Stimulated activated CD8-positive, alpha-beta memory T cell treated with anti-CD3 and anti-CD28 coated beads, Interleukin-15, amount 100 ng/mL, for 24 hours (primary cell): ENCODE measurements at places on chromosomes 13 and 19.

- no peak for DNase-seq
Measured at GRCh38 chr19:40592170-40592569, 9.0 kb upstream of the LTBP4 start.

GRCh38 chr13:34747507-34747906 lies 194.6 kb upstream of the NBEA start:
- DNase-seq: no peak

- DNase-seq: no peak
Measured at GRCh38 chr13:27014406-27015359, 156.9 kb downstream of the USP12 start.

GRCh38 chr13:111168107-111168506 lies 53.0 kb downstream of the ARHGEF7 start:
- DNase-seq: no peak

GRCh38 chr19:34985249-34986022 lies 14.7 kb upstream of the GRAMD1A start:
- DNase-seq: no peak

- no peak for DNase-seq
Measured at GRCh38 chr13:100541897-100542825, 46.4 kb downstream of the GGACT start.

GRCh38 chr19:40613690-40614621 lies 12.8 kb downstream of the LTBP4 start:
- DNase-seq: peak; percentile 65

- DNase-seq: no peak
Measured at GRCh38 chr13:28495538-28496187, 735 bp upstream of the FLT1 start.

DNA sequence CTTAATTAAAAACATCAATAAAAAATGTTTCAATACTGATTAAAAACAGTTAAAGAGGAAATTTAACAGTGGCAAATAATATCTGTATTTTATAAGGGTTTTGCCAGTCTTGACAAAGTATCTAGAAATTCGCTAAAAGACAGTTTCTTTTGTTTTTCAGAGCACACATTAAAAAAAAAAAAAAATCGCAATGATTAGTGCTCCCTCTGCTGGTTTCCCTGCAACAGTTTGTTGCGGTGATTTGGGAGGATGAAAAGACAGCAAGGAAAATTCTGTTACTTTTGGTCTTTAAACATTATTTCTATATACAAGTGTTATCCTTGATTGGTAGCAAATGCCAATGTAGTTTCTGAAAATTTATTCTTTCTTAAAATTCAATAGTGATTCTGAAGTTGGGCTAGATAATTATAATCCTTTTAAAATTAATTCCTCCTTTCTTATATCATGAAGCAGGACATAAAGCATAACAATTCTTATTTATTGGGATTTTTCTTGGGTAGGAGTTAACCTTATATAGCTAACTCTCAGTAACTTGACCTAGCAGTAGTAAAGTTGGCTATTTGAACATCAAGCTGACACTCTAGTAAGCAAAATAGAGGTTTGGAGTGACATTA lies 23.1 kb upstream of the SPRY2 start:
- DNase-seq: no peak

DNA sequence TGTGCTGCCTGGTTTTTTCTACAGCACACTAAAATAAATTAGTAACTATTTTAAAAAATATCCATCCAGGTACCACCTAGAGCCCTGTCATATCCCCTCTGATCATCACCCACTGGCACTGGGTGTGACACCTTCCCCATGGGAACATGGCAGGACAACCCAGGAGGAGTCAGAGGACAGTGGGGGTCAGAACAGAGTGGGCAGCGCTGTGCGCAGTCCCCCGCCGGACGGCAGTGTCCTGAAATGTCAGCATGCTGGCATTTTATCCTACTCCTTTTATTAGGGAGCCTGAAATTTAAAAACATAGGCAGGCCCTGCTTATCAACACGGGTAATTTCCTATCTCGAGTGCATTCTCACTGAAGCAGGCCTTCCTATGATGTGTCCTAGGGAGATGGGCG lies 42.1 kb upstream of the GAS6 start:
- DNase-seq: no peak

- DNase-seq: no peak
Measured at GRCh38 chr13:78228940-78229339, 310.3 kb upstream of the EDNRB start.

DNA sequence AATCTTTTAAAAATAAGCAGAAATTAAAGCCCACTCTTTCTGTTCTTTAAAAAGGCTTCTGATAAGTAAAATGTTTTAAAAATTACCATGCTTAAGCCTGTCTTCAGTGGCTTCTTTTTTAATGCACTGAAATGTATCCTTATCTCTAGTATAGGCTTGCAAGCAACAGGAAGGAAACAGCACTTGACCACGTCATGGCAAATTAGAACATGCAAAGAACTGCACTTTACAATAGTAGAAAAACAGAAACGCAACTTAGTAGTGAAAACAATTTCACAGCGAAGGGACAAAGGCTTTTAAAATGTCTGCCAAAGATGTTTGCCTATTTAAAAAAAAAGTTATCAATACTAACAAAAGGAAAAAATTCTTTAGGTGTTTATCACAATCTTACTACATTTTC lies 36.3 kb downstream of the ELF1 start:
- DNase-seq: no peak

DNA sequence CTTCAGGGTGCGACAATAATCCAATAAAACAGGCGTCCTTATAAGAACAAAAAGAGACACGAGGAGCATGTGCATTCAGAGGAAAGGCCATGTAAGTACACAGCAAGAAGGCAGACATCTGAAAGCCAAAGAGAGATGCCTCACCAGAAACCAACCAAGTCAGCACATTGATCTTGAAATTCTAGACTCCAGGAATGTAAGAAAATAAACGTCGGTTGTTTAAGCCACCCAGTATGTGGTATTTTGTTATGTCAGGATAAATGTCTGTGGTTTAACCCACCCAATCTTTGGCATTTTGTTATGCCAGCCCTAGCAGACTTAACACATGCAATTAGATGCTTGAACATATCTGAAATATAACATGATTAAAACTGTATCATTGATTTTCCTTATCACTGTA lies 452.0 kb downstream of the SLITRK6 start:
- no peak for DNase-seq

DNA sequence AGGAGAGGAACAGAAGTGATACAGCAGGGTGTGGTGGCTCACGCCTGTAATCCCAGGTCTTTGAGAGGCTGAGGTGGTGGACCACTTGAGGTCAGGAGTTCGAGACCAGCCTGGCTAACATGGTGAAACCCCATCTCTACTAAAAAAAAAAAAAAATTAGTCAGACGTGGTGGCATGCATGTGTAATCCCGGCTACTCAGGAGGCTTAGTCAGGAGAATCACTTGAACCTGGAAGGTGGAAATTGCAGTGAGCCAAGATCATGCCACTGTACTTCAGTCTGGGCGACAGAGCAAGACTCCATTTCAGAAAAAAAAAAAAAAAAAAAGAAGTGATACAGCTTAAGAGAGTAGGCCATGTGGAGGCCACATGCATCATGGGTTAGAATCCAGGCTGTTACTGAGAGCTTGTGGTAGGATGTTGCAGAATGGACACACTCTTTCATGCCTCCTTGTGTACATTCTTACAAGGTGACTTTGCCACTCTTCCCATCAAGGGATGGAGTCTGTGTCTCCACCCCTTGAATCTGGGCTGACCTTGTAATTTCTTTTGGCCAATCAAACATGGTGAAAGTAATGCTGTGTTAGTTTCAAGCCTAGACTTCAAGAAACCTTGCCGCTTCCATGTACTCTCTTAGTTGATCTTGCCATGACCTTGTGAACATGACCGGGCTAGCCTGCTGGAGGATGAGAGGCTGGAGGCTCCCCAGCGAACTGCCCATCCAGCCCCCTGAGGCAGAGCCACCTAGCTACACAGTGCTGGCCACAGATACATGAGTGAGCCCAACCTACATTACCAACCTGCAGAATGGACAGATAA lies 12.3 kb downstream of the FAM187B start:
- no peak for DNase-seq

- no peak for DNase-seq
Measured at GRCh38 chr19:42111384-42111783, 20.9 kb downstream of the POU2F2 start.

DNA sequence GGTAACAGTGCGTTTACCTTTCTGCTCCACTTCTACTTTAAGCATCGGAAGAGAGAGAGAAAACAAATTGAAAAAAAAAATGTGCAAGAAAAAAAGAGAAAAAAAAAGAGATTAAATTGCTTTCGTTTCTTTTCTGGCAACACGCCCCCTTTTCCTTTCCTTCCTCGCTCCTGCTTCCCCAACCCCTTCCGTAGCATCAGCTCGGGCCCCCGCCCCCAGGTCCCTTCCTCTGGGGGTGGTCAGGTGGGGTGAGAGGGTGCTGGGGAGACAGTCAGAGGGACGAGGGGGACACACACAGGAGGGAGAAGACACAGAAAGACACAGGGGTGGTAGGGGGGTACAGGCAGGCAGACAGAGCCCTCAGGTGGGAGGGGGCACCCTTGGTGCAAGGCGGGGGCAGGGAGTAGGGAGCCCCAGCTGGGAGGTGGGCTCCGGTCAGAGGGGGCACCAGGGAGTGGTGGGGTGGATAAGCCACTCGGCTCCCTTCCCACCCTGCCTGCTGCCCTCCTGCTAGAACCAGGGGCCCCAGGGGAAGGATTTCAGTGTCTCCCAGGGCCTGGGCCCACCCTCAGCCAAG lies 30.7 kb upstream of the ASF1B start:
- DNase-seq: no peak

- DNase-seq: no peak
Measured at GRCh38 chr13:92951273-92951890, 275.2 kb upstream of the GPC6 start.

- peak; percentile 44 for DNase-seq
Measured at GRCh38 chr19:33771384-33772101, 25.1 kb upstream of the KCTD15 start.

GRCh38 chr13:44116562-44117332 lies 237.0 kb downstream of the LACC1 start:
- DNase-seq: no peak

- DNase-seq: no peak
Measured at GRCh38 chr13:97188207-97188606, 33.9 kb upstream of the MBNL2 start.

DNA sequence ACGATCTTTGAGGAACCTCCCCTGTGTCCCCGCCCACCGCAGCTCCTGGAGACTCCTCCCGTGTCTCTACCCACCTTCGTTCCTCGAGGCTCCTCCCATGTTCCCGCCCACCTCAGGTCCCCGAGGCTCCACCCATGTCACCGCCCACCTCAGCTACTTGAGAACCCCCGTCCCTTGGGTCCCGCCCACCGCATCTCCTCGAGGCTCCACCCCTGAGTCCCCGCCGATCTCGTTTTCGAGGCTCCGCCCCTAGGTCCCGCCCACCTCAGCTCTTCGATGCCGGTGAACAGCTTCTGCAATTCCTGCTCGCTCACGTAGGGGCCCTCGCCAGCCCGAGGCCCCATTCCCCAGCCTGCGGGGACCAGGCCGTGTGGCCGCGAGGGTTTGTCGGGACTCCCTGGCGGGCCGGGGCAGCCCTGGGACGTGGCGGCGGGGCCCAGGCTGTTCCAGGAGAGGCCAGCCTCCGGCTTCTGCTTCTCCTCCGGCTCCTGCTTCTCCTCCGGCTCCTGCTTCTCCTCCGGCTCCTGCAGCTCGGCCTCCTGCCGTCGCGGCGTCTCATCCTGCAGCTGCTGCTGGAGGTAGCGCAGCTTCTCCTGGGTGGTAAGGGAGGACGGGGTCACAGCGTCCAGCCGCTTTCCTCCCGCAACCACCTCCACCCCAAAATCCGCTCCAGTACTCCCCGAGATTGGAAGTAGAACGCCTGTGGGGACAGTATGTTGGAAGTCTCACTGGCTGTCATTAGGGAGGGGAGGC lies 16.7 kb downstream of the TSKS start:
- peak; percentile 16 for DNase-seq

- no peak for DNase-seq
Measured at GRCh38 chr19:10189616-10190015, 5.1 kb downstream of the DNMT1 start.

GRCh38 chr13:66849706-66850105 lies 380.4 kb downstream of the PCDH9 start:
- DNase-seq: no peak

- no peak for DNase-seq
Measured at GRCh38 chr19:13850910-13851733, 25.8 kb upstream of the NANOS3 start.

DNA sequence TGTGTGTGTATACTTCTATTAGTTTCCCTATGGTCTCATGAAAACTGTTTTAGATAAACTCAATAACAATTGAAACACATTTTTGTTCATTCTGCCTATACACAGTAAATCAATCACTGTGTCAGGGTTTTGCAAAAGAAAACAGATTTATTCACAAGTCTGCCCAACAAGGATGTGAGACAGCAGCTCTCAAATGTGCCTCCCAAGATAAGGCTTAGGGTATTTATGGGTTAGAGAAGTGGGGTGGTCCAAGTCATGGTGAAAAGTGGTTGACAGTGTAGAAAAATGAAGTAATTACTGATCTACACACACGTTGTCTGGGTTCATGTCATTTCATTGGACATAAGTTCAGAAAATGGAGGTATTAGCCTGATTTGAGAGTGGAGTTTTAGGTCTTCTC lies 844.6 kb downstream of the SLITRK6 start:
- no peak for DNase-seq

GRCh38 chr13:110210604-110210985 lies 96.4 kb downstream of the COL4A1 start:
- no peak for DNase-seq

GRCh38 chr19:30685426-30686000 lies 313.3 kb downstream of the ZNF536 start:
- no peak for DNase-seq

GRCh38 chr19:42547929-42548328 lies 19.6 kb upstream of the CEACAM1 start:
- DNase-seq: no peak

DNA sequence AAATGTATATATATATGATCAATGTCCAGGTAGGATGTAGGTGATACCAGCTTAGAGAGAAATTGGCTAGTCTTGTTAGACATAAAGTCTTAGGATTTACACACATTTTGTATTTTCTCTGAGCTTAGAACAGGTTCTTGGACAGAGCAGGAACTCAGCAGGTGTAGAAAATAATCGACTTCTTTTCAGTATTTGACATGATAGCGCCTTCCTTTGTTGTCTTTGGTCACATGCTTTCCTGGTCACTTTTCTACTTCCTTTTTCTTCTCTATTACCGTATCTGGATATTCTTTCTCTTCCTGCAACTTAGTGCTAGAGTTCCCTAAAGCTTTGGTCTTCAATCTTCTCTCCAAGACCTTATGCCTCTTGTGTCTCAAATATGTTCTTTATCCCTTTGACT lies 107.4 kb downstream of the LRCH1 start:
- DNase-seq: no peak

GRCh38 chr13:114102131-114102520 lies 30.3 kb downstream of the RASA3 start:
- DNase-seq: no peak

DNA sequence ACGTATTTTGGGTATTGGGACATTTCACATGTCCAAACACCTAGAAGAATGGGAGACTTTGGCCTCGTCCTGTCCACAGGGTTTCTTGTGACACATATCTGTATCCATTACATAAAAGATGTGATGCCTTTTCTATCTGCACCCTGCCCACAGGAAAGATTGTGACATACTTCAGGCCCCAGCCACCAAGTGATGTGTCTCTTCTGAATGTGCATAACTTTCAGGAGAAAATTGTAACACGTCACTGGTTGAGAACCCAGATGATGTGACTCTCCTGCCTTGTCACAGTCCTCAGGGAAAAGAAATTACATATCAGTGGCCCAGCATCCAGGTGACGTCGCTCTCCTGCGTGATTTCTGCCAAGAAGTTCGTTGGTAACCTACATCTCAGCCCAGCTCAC lies 21.0 kb upstream of the ZNF681 start:
- DNase-seq: no peak

GRCh38 chr13:28707629-28708427 lies 10.9 kb downstream of the SLC46A3 start:
- no peak for DNase-seq
